ENCODE measurements at places on chromosomes 1 and 21.
A peak's percentile ranks its signal among the peaks of the same experiment; 100 is the strongest.

GRCh38 chr1:11980676-11980972, 380 bp downstream of the MFN2 start:
- no peak for DNase-seq

DNA sequence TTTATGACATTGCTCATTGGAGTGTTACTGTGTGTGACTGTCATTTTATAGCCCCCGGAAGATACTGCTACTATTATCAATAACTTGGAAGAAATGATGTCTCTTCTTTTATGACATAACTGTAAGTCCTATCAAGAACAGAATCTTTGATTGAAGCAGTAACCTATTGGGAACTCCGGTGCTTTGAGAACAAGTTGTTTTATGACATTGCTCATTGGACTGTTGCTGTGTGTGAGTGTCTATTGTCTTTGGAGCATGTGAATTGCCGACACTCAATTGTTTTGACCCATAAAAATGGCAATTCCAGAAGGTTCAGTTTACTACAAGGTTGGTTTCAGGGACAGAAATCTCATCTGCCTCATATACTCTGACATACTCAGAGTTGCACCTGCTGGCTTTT, 8.0 kb downstream of the KCNK1 start:
- no peak for DNase-seq

GRCh38 chr1:159067699-159068621, 8.6 kb downstream of the AIM2 start:
- no peak for DNase-seq

GRCh38 chr1:233448109-233448689, 120.7 kb downstream of the MAP3K21 start:
- DNase-seq = no peak

DNA sequence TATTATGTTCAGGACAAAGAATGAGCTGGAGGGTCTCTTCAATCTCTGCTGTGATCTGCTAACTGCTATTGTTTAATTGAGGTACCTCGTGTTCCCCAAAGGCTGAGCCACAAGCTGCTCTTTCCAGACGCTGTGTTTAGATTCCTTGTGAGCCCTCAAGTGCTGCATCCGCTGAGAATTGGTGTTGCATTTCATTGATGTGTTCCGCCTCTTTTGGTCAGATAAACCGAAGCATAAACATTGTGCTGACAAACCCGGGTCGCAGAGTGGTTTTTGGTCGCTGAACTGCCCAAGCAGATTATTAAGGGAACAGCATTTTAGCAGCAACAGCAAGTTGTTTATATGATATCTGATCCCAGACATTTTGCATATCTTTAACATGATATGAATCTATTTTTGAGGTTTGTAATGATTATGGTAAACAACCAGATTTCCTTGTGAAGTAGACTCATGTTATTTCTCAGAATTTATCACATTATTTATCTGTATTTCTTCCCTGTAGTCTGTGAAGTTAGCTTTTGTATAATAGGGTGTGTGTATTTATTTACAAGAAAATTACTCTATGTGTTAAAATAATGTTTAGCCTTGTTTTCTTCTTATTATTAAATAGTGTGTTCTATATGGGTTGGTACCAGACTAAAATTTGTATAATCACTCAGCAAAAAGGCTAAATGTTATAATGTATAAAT, 217.2 kb upstream of the C1orf105 start:
- no peak for DNase-seq

DNA sequence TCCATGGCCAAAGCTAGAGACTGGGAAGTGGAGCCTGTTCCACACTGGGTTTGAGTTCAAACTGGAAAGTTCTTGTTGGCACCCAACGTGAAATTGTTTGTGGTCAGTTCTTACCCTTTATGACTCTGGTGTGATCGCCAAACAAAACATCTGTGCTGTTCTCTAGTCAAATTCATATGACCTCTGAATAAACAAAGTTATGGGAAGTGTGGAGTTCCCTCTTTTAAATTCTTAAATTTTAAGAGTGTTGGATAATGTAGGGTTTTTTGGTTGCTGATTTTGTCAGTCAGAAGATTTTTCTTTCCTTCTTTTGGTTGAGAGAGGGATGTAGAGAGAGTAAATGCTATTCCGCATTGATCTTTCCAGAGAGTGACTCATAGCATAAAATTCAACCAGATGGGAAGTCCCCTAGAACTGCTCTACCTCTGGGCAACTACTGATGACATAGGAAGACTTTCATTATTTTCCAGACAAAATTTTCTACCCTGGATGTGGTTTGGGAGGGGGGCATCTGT, 36.4 kb downstream of the CHML start:
- no peak for DNase-seq

- DNase-seq = no peak
These were observed 162.9 kb upstream of the GJB5 start for GRCh38 chr1:34591751-34592629.

GRCh38 chr1:37267111-37267835, 207.1 kb upstream of the ZC3H12A start:
- no peak for DNase-seq

DNA sequence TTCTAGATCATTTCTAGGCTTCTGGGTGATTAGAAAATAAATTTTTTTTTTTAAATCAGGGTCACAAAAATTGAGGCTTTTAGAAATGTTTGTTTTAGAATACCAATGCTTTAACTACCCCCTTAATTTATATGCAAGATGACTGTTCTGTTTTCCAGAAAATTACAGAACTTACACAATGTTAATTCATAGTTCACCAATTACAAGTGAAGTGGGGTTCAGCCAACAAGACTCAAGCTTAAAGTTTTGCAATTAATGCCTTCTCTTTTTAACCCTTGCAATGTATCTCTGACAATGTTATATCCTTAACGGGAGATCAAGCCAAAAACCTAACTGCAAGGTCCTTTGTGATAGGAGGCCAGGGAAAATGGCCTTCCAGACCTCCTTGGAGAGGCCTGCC, 5.6 kb downstream of the PRELP start:
- DNase-seq = no peak

- DNase-seq = no peak
These were observed 28.3 kb upstream of the RAB3GAP2 start for GRCh38 chr1:220300442-220301121.

GRCh38 chr1:165481820-165482532, 37.0 kb upstream of the RXRG start:
- DNase-seq = no peak

DNA sequence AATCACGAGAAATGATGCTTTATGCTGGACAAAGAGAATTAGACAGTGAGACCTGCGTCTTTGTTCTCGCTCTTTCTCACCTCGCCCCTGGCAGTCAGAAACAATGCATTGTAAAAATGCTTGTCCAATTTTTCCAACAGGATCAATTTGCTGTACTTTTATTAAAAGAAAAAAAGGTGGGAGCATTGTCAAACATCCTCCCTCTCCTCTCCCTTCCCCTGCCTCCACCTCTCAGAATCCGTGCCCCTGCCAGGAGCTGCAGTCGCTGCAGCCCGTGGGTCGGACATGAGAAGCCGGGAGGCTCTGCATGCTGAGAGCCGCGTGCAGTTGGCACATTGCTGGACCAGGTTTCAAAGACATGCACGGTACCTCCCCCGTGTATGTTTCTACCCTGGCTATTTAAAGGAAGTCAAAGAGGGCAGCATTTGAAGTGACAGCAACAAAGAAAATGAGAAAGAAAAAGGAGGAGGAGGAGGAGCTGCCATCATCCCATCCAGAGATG, 161.0 kb upstream of the KAZN start:
- no peak for DNase-seq

GRCh38 chr1:226519716-226520598, 28.6 kb upstream of the STUM start:
- no peak for DNase-seq

DNA sequence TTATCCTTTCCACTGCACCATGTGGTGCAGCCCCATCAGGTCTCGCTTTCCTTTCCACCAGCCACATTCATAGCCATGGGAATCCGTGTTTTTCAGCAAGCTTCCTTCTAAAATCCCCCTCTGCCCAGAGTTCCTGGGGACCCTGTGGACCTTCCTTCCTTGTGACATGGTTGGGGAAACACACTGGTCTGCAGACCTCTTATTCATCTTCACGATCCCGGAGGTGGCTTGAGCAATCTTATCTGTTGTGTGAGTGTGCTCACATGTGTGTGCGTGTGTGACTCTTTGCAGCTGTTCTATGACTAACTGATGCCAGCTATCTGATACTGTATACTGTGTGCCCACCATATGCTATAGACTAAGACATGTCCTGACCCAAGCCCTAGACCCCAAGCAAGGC, 15.6 kb upstream of the IL10 start:
- no peak for DNase-seq

GRCh38 chr1:167501515-167502191, 16.7 kb downstream of the CD247 start:
- DNase-seq = peak; percentile 66

- no peak for DNase-seq
These were observed 47.3 kb downstream of the FAM78B start for GRCh38 chr1:166119471-166119965.

DNA sequence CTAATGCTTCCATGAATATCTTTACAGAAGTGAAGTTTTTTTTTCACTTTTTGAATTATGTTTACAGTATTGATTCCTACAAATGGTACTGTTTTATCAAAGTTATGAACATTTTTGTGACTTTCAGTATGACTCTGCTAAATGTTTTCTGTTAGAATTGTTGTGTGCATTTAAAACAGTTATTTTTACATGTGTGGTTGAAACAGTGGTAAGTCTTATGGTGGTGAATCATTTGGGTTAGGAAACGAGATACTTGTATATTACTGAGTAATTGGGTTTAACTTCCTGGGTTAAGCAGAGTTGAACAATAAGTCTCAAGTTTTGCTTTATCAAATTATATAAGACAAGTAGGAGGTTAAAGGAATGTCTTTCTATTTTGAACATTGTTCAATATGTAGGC, 66.8 kb downstream of the VPS13D start:
- DNase-seq = no peak

DNA sequence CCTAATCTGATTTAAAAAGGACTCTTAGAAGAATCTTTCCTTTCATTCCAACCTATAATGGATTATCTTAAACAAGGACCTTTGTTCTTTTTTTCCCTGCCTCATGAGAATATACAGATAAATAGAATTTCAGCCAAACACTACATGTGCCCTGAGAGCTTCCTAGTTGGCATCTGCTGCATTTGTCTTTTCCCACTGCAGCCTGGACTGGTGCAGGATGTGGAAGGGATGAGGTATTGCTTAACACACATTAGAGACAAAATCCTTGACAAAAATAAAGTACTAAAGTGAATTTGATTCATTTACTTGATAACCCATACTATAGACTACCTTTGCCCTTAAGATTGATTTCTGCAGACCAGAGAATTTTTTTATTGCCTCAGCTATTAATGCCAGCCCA, 59.5 kb downstream of the PALMD start:
- no peak for DNase-seq

- DNase-seq = no peak
These were observed 9.9 kb upstream of the HAO2 start for GRCh38 chr1:119358636-119359035.

DNA sequence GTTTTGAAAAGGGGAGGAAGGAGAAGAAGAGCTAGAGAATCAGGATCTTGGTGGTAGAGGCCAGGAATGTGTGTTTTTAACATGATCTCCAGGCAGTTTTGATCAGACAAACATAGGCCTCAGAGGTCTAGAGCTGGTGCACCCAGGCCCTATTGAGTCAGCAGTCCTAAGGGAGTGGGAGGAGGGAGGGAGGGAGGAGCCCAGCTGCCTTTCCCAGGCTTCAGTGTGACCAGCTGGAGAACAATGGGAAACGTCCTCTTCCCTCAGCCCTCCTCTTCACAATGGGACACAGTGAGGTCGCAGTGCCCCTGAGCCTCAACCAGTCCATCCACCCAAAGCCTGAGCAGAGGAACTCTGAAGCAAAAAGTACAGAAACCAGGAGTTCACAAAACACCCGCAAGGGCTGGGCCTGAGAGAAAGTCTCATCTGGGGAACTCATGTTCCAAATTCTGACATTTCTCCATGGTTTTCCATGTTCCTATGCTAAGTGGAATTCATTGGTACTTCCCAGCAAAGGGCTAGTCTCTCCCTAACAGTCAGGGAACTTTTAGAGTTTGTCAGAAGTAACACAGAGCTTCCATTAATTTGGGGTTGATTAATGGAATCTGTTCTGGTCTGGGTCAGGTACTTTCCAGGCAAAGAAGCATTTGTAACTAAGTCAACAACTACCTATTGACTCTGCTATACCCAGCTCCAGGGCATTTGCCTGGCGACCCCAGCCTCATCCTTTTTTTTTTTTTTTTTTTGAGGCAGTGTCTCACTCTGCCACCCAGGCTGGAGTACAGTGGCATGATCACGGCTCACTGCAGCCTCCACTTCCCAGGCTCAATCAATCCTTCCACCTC, 37.5 kb downstream of the ELAPOR1 start:
- DNase-seq = no peak

GRCh38 chr21:42690586-42690985, 37.2 kb downstream of the PDE9A start:
- DNase-seq = no peak

DNA sequence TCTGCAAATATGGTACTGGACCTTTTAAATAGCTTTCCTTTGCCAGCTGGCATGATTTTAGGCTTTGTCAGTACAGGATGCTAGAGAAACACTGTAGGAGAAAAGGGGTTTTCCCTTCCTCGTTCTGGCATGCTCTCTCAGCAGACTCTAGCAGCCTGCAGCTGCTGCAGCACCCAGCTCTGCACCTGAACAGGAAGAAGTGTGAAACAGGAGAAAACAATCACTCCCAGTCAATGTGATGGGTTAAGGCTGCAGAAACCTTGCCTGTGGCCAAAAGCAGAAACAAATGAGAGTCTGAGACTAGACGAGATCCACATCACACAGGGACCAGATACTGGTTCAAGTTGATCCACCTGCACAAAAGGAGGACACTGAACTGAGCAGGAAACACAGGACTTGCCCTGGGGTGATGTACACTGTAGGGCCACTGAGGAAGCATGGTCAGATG, 21.2 kb downstream of the OVGP1 start:
- peak; percentile 7 for DNase-seq

GRCh38 chr21:35840197-35840799, 220.0 kb downstream of the SETD4 start:
- peak; percentile 35 for DNase-seq

DNA sequence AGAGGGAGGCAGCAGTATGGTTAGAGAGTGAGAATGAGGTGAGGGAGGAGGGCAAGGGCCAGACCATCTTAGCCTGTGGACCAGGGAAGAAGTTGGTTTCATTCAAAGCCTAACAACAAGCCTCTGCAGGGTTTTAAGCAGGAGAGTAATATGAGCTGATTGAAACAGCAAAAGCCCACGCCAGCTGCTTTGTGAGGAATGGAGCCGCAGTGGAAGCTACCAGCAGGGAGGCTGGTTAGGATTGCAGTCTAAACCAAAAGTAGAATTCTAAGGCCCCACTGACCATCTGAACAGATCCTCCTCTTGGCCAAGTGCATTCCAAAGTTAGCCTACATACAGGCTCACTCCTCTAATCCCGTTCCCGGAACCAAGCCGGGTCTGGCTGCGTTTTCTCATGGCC, 44.8 kb downstream of the OLFML3 start:
- DNase-seq = no peak

Data from stimulated activated CD4-positive, alpha-beta T cell treated with anti-CD3 and anti-CD28 coated beads, Interleukin-4, amount 100 ng/mL, for 48 hours (primary cell).